Dorsolateral prefrontal cortex (tissue), 122 donors: ENCODE measurements at places on chromosomes 3 and 15.

DNA sequence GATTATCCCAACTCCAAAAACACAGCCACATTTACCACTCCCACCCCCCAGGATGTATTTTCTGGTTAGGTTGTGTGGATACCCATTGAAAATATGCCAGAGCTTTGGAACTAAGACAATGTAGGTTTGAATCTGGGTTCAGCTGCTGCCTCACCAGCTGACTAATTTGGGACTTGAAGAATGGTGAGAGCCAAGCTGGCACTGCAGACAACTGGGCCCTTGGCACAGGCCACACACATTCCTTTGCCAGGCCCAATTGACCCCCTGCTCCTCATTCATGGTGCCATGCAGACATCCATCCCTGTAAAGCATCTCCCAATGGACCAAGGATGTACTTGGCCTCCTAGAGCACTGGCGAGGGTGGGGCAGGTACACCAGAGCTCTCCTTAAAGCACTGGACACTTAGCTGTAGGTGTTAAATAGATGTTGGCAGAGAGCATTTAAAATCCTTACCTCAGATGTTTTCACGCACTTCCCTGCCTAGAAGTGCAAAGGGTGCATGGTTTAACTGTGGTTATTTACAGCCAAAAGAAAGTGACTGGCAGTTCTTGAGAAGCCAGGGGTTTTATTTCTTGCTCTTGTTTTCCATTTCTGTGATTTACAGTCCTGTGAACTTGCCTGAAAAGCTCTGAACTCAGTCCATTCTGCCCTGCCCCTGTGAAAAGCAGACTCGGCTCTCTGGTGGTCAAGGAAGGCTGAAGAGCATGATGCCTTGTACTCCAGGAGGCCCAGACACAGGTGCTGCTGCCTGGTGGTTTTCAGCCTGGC lies 138.5 kb downstream of the CLSTN2 start:
- no peak for DNase-seq

GRCh38 chr3:29169451-29169850 lies 111.4 kb upstream of the RBMS3 start:
- no peak for DNase-seq

- no peak for DNase-seq
Observed at GRCh38 chr3:182937293-182938051, 42.9 kb downstream of the DCUN1D1 start.

GRCh38 chr15:78739996-78740903 lies 71.0 kb downstream of the ADAMTS7 start:
- DNase-seq, result no peak

GRCh38 chr15:31162721-31163510 lies 61.4 kb upstream of the TRPM1 start:
- no peak for DNase-seq

DNA sequence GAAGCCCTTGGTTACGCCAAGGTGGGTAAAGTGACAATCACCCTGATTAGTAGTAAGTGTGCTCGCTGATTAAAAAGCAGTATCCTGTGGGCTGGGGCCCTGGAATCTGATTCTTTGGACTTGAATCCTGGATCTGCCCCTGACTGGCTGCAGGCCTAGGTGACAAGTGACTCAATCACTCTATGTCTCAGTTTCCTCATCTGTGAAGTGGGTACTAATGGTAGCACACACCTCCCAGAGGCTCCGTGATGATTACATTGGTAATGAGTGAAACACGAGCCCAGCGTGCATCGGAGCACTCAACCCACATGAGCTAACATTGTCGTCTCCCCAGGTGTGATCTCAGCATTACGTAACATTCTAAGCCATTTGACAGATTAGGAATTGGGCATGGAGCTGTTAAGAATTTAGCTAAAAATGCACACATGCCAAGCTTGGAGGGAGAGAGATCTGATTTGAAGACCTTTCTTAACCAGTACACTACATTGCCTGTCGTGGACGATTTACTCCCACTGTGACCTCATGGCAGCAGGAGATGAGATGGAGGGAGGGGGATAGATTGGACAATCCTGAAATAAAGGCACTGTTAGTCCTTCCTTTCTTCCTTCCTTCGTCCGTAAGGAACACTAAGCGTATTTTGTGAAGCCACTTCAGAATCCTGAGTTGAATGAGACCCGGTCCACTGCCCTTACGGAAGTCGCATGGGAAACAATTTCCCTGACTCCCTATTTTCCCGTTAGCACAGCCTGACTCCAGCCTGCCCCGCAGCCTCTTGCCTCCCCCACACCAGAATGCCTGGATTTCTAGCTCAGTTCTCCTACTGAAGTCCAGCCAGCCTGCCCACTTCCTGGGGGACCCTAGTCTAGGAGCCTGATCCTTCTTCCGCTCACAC lies 32.1 kb downstream of the MGLL start:
- DNase-seq, result no peak

DNA sequence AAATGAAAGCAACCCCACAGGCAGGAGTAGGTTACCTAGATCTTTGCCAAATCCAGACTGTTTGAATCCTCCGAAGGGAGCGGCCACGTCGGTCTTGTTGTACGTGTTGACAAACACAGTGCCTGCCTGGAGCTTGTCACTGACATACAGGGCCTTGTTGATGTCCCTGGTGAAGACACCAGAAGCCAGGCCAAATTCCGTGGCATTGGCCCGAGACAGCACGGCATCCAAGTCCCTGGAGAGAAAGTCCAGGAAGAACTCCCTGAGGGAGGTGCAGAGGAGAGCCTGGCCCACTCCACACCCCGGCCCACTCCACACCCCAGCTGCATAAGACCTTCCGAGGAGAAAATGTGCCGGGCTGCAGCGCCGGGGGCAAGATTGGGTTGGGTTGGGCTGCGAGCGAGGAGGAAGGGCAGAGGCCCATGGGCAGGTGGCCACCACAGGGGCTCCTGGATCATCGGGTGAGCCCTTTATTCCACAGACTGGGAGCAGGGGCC lies 21.8 kb upstream of the SLC41A3 start:
- no peak for DNase-seq

- no peak for DNase-seq
Observed at GRCh38 chr15:84108728-84109127, 126.8 kb upstream of the GOLGA6L4 start.

DNA sequence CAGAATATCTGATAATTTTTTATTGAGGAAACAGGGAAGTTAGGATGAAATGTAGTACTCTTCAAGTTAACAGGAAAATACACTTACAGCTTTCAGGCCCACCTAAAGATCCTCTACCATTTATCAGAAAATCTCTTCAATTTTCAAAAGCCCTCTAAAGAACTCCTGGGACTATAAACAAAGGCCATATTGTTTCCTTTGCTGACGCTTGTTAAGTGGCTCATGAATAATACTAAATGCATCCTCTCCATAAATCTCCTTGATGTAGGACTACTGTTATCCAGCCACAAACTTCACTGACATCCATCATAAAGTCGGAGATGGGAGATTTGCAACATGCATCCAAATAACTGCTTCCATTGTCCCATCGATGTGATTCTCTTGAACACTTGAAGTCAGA lies 326.5 kb downstream of the ZIC1 start:
- no peak for DNase-seq

- DNase-seq, result no peak
Observed at GRCh38 chr15:86392296-86392695, 312.6 kb downstream of the AGBL1 start.

GRCh38 chr3:134847349-134847748 lies 52.3 kb downstream of the EPHB1 start:
- DNase-seq, result no peak

- no peak for DNase-seq
Observed at GRCh38 chr3:69231929-69232440, 109.6 kb upstream of the LMOD3 start.

DNA sequence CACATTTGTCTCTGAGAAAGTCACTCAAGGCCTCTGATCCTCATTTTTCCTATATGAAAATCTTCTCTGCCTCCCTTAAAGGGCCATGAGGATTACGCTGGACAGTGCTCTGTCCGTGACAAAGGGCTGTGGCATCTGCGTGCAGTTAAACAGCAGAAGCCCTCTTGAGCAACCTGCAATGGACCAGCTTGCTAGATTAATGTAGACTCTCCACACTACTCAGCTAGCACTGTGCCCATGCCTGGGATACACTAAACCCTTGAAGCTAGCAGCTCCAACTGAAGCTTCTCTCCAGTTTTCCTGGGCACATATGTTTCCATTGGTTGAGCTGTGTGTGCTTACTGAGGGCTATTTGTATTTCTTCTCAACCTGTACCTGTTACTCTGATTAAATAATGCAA lies 303.8 kb downstream of the RPLP1 start:
- DNase-seq, result no peak

DNA sequence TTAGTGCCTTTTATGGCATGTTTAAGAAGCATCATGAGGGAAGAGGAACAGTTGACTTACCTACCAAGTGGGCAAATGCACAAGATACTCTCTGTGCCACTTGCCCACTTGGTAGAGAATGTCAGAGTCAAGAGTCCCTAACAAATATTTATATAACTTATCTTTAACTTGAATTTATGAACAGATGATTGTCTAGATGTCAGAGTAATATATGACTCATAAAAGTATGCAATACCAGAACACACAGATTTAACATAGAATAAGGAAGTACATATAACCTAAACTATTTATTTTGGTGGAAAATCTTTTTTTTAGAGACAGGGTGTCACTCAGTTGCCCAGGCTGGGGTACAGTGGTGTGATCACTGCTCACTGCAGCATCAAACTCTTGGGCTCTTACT lies 130.0 kb upstream of the NANOGP8 start:
- DNase-seq, result no peak

DNA sequence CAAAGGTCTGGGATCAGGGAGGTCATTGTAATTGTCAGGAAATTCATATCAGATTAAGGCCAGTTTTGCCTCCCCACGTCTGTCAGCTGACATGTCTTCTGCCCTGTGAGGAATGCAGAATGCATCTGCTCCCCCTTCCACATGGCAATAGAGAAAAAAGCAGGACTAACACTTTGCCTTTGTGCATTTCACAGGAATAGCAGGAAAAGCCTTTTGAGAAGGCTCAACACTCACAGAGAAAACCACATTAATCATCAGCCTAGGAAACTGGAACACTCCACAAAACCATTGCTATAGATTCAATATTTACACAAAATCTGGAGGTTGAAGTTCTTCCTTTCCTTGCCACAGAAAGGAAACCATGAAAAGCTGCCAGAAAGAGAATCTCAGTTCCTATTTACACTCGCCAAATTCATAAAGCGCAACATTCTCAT lies 165.2 kb upstream of the HES1 start:
- DNase-seq, result no peak

DNA sequence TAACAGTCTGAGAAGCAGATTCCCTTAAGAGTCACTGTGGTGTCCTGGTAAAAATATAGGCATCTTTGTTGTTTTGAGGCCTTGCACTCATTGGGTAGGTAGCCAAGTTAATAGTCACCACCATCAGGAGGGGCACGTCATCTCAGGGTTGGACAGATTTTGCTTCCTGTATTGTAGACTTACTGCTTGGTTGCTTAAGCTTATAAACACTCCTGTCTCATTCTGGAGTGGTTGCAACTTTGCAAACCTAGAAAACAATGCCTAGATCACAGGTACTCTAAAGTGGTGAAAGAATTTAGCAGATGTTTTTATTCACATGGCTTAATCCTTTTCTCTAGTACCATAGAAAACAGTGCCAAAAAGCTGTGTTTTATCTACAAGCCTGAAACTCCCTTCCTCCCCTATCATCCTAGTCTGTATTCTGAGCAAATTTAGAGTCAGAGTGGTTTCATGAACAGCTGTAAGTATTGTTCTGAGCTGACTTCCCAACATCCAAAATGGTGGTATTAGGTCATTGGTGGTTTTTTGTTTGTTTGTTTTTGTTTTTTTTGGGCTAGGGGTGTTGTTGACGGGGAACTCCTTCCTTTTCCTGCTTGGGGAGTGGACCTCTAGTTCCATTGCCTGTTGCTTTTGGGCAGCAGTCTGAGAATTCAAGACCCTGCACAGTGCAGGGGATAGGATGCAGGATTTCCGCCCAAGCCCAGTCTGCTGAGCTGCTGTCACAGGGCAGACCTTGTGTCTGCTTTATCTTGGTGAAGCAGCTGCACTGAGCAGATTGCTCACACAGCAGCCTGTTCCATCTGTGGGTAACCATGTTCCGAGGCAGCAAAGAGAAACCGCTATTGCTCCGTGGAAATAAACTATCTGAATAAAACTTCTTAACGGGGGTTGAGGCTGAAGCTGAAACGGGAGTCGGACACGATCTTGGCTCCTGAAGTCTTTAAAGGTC lies 202.0 kb downstream of the AKAP13 start:
- no peak for DNase-seq
